Stimulated activated effector memory CD8-positive, alpha-beta T cell treated with anti-CD3 and anti-CD28 coated beads, Interleukin-12 subunit alpha, Interleukin-12 subunit beta, amount 100 ng/mL, for 72 hours (primary cell): ENCODE measurements at places on chromosomes 12 and 14.

GRCh38 chr12:120944645-120945217 is 33.6 kb upstream of the HNF1A start:
- peak; percentile 84 for DNase-seq

DNA sequence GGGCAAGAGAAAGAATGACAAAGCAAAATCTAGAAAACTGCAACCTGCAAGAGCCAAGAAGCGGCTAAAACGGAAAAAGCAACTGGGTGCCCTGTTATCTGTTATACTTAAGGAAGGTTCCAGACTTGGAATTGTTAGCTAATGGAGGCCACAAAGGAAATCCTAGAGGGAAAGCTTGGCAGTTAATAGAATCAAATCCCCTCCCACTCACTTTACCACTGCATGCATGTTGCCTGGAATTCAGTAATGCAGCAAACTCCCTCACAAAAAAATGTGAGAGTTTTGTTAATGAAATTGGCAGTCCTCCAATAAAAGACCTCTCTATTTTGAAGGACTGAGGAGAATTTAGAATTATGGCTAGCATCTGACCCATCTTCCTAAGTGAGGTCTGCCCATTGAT is 164.2 kb upstream of the SOX5 start:
- no peak for DNase-seq

- DNase-seq, result no peak
These were observed 22.4 kb upstream of the LTBP2 start for GRCh38 chr14:74634481-74634880.

GRCh38 chr12:124434354-124434753 is 133.1 kb downstream of the NCOR2 start:
- no peak for DNase-seq
